GM23338 (cell line): ENCODE measurements at places on chromosomes 1 and 21.

- H3K27me3 ChIP-seq: no peaks in the 10 kb centered on the region
- no peaks in the 10 kb centered on the region for H3K36me3 ChIP-seq
- no peak overlapping the region for H3K27ac ChIP-seq
- no peak overlapping the region for H3K4me3 ChIP-seq
These were observed 2.3 kb downstream of the MTMR11 start for GRCh38 chr1:149934356-149934755.

GRCh38 chr1:109151146-109151990 is 37.5 kb downstream of the ELAPOR1 start:
- H3K27me3 ChIP-seq: no peaks in the 10 kb centered on the region
- DNase-seq: peak; percentile 46
- no peaks in the 10 kb centered on the region for H3K36me3 ChIP-seq
- H3K4me3 ChIP-seq: no peak overlapping the region
- H3K4me1 ChIP-seq: no peaks in the 10 kb centered on the region

- no peaks in the 10 kb centered on the region for H3K36me3 ChIP-seq
- no peak for DNase-seq
- H3K4me3 ChIP-seq: no peak overlapping the region
- no peaks in the 10 kb centered on the region for H3K27me3 ChIP-seq
- H3K27ac ChIP-seq: no peak overlapping the region
- H3K4me1 ChIP-seq: no peaks in the 10 kb centered on the region; the same call in 1 of the 2 replicates
These were observed 66.5 kb downstream of the FCRL5 start for GRCh38 chr1:157485793-157486192.

- H3K4me1 ChIP-seq: no peaks in the 10 kb centered on the region
- H3K4me3 ChIP-seq: no peak overlapping the region
- H3K36me3 ChIP-seq: no peaks in the 10 kb centered on the region
- H3K27ac ChIP-seq: no peak overlapping the region
- DNase-seq: no peak
These were observed 64.7 kb upstream of the NGF start for GRCh38 chr1:115402753-115403184.

DNA sequence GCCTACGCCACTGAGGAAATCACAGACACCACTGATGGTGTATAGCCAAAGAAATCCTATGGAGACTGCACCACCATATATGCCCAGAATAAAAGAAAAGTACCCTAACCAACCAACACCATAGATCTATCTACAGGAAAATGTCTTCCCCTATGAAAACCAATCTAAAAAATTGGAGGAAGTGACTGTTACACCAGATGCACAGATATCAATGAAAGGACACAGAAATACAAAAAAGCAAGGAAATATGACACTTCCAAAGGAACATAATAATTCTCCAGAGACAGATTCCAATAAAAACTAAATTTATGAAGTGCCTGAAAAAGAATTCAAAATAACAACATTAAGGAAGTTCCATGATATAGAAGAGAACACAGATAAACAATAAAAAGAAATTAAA is 56.8 kb upstream of the BCL10 start:
- peaks cover 21% of the 10 kb centered on the region for H3K4me1 ChIP-seq
- H3K27ac ChIP-seq: no peak overlapping the region
- H3K4me3 ChIP-seq: no peak overlapping the region
- H3K27me3 ChIP-seq: no peaks in the 10 kb centered on the region
- no peaks in the 10 kb centered on the region for H3K36me3 ChIP-seq
